ENCODE measurements at places on chromosomes 3 and 15. TPM values are rescaled to one million over a fixed set of nuclear protein-coding genes. Genes with fewer than 3 reads are reported as not detected.

BCHE gene
- not detected for polyA plus RNA-seq

AADACL2 gene
- polyA plus RNA-seq, result not detected

IFT57 gene
- polyA plus RNA-seq, result 46.7 TPM

ANKRD63 gene
- polyA plus RNA-seq, result not detected

CRABP1 gene
- not detected for polyA plus RNA-seq

LCTL gene
- polyA plus RNA-seq, result not detected

WNT7A gene
- polyA plus RNA-seq, result 1.4 TPM

EXD1 gene
- not detected for polyA plus RNA-seq

FANCD2OS gene
- polyA plus RNA-seq, result not detected
